ENCODE measurements at places on chromosomes 13 and 19.
A peak's percentile ranks its signal among the peaks of the same experiment; 100 is the strongest.

GRCh38 chr19:34241513-34242337 lies 12.6 kb upstream of the GARRE1 start:
- no peak for DNase-seq

DNA sequence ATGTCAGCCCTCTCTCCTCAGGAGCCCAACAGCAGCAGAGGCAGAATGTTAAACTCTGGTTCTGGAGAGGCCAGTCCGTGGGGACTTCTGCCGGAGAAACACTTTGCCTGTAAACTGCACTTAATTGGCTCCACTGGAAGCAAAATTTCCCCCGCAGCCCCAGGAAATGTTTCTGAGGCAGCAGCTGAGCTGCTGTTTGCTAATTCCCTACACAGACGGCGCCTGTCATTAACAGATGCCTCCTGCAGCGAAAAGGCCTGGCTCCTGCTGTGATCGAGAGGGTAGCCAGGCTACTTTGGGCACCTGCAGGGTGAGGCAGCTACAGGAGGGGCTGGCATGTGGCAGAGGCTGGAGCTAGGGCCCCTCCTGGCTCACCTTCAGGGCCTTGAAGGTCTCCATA lies 5.2 kb upstream of the TM6SF2 start:
- DNase-seq = no peak

DNA sequence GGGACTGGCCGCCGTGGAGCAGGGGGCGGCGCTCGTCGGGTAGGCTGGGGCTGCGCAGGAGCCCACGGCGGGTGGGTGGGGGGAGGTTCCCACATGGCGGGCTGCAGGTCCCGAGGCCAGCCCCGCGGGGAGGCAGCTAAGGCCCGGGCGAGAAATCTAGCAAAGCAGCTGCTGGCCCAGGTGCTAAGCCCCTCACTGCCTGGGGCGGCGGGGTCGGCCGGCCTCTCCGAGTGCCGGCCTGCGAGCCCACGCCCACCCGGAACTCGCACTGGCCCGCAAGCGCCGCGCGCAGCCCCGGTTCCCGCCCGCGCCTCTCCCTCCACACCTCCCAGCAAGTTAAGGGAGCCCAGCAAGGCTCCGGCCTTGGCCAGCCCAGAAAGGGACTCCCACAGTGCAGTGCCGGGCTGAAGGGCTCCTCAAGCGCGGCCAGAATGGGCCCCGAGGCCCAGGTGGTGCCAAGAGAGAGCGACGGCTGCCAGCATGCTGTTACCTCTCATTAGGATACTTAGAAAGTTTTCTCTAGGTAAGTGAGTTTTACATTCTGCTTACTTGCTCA lies 1463.5 kb upstream of the MIR17HG start:
- DNase-seq = no peak

DNA sequence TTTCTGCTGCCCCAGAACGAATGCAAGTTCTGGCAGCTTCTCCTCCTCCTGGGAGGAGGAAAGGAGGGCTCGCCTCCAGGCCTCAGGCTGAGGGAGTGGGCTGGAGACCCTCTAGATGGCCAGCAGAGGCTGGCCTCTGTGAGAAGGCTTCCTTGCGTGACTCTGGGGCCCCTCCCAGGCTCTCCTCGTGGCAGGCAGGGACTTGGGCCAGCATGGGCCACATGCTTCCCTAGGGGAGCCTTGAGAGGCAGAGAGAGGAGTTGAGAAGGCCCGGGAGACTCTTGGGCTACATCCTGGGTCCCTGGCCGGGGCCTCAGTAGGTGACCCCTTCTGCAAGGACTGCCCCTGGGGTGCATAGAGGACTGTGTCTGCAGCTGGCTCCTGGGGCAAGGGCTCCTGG lies 25.9 kb downstream of the LYL1 start:
- no peak for DNase-seq

- DNase-seq = no peak
Measured at GRCh38 chr13:47798194-47798593, 202.9 kb downstream of the SUCLA2 start.

GRCh38 chr19:5961969-5962945 lies 15.7 kb downstream of the RANBP3 start:
- peak; percentile 85 for DNase-seq

GRCh38 chr13:52406629-52407028 lies 657 bp upstream of the THSD1 start:
- no peak for DNase-seq

DNA sequence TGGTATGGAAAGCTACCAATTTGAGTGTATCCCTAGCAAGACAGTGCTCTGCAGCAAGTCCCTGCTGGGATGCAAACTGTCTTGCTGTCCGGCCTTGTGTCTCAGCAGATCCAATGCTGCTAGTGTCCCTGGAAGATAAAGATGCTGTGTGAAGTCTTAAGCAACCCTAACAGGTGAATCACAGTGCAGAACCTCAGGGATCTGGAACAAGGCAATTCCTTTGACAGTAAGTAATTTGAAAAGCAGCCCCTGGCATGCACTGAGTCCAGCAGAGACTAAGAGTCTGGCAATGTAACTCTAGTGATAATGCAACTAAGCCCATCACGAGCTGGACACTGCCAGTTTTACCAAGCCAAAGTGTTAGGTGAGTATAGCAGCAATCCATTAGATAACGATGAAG lies 1.7 kb upstream of the UCHL3 start:
- DNase-seq = no peak

- no peak for DNase-seq
Measured at GRCh38 chr19:38346837-38347236, 11.2 kb downstream of the CATSPERG start.

DNA sequence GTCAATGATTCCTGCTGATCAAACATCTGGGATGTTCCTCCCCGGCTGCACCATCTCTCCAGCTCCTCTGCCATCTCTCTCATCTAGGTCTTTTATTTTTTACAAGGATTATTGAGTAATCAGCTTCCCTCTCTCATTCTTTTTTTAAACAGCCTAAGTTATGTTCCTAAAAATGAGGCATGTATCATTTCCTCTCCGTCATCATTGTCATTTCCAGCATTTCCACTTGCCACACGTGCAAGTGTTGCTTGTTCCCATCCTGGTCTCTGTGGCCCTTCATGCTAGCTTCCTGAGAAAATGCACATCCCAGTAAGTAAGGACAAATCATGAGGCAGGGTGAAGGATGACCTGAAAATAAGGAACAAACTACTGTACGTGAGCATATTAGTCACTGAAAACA lies 102.7 kb upstream of the POSTN start:
- no peak for DNase-seq

DNA sequence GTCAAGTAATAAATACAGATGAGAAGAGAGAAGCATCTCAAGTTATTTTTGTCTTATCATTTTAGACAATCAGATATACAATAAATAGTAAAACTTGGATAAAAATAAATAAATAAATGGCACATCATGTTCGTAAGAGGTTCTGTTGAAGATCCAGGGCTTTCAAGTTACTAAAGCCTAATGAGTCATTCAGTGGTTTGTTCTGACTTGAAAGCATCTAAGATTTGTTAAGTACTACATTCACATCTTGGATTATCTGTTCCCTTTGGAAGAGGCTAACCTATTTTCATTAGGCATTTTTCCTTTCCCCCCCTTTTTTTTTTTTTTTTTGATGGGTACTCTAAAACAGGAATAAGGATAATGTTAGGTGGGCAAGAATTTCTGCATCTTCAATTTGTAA lies 429.3 kb downstream of the PCDH20 start:
- no peak for DNase-seq

DNA sequence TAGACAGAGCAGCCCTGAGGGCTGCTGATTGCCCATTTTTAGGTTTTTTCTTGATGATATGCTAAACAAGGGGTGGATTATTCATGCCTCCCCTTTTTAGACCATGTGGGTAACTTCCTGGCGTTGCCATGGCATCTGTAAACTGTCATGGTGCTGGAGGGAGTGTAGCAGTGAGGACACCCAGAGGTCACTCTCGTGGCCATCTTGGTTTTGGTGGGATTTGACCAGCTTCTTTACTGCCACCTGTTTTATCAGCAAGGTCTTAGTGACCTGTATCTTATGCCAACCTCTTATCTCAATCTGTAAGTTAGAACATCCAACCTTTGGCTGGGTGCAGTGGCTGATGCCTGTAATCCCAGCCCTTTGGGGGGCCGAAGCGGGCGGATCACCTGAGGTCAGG lies 148.0 kb downstream of the PTPRS start:
- no peak for DNase-seq

- peak; percentile 85 for DNase-seq
Measured at GRCh38 chr19:46786236-46787039, 2.0 kb downstream of the SLC1A5 start.

GRCh38 chr19:5130371-5131030 lies 161.6 kb downstream of the KDM4B start:
- DNase-seq = no peak

- DNase-seq = no peak
Measured at GRCh38 chr19:38162632-38163031, 61.4 kb downstream of the DPF1 start.

DNA sequence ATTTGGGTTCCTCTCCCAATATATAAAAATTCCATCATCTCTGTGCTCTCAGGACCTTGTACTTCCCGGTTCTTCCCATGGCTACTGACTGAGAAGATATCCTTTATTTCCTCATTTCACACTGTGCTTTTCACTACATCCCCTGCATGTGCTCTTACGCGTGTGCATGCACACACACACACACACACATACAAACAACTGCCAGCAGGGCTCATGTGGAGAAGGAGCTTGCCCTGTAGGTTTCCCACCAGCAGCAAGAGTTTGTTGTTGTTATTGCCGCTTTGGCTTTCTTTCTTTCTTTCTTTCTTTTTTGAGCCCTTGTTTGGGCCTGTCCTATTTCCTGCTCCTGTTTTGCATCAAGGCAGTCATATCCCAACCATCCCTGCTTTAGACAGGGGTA lies 43.6 kb downstream of the TEX26 start:
- no peak for DNase-seq

DNA sequence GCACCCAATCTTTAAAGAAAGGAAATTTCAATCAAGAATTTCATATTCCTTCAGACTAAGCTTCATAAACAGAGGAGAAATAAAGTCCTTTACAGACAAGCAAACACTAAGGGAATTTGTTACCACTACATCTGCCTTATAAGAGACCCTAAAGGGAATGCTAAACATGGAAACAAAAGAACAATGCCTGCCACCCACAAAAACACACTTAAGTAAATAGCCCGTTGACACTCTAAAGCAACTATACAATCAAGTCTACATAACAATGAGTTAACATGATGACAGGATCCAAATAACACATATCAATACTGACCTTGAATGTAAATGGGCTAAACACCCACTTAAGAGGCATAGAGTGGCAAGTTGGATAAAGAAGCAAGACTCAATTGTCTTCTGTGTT lies 1056.9 kb upstream of the ATXN8OS start:
- DNase-seq = no peak

- no peak for DNase-seq
Measured at GRCh38 chr13:48739386-48739964, 85.7 kb downstream of the CYSLTR2 start.

DNA sequence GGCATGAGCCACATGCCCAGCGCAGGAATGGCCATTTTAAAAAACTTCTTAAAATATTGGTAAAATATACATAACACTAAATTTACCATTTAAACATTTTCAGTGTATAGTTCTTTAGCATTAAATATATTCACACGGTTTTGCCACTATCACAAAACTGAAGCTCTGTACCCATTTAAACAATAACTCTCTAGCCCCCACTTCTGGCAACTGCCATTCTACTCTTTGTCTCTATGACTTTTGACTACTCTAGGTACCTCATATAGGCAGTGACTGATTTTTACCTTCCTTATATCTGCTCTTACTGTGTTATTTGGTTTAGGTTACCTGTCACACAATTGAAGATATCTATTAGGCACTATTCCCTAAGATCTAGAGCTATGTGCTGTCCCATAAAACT lies 2.3 kb upstream of the KBTBD7 start:
- no peak for DNase-seq

- DNase-seq = no peak
Measured at GRCh38 chr19:1089126-1089771, 5.9 kb downstream of the POLR2E start.

DNA sequence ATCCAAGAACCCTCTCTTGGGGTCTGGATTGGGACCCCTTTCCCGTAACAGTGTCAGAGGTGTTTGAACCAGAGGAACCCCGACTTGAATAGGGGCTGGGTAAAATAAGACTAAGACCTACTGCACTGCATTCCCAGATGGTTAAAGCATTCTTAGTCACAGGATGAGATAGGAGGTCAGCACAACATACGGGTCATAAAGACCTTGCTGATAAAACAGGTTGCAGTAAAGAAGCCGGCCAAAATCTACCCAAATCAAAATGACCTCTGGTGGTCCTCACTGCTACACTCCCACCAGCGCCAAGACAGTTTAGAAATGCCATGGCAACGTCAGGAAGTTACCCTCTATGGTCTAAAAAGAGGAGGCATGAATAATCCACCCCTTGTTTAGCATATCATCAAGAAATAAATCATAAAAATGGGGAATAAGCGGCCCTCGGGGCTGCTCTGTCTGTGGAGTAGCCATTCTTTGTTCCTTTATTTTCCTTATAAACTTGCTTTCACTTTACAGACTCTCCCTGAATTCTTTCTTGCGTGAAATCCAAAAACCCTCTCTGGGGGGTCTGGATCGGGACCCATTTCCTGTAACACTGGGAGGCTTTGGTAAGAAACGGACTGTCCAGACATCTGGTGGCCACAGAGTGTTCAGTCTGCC lies 4.4 kb upstream of the SIN3B start:
- no peak for DNase-seq

- peak; percentile 74 for DNase-seq
Measured at GRCh38 chr19:14113762-14114414, 3.7 kb downstream of the PRKACA start.

DNA sequence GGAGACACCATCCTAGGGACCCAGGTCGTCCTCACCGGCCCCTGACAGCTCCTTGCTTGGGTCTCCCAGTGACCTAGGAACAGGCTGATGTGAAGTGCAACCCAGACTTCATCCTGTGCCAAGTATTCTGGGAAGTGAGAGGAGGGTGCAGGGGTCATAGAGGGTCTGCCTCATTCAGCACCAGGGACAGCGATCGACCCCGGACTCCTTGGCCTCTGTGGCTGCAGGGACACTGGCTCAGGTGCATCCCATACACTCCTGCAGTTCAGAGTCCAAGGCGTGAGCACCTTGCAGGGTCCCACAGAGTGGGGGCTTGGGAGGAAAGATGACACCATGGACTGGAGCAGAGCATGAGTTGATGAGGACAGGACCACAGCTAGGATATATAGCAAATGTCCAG lies 10.0 kb upstream of the OR10H2 start:
- DNase-seq = no peak

DNA sequence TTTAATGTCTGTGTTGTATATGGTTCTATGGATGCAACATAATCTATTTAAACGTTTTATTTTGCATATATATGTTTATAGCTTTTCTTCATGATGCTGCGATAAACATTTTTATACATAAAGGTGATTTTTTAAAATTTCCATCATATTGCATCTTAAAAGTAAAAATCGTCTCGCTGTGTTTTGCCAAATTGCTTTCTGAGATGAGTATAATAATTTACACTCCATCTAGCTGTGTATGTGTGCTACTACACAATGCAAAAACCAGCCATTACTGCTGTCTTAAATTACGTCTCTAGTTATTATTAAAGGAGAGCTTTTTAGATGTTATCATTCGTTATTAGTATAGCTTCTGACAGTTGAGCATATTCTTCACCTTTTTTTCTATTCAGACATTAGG lies 37.2 kb downstream of the METTL21C start:
- DNase-seq = no peak
